ENCODE measurements at places on chromosomes 11 and 22. TPM values are rescaled to one million over a fixed set of nuclear protein-coding genes. Genes with fewer than 3 reads are reported as not detected.

The OR56A5 gene
- total RNA-seq: not detected

The TEX12 gene
- not detected for total RNA-seq

GRCh38 chr22:22787786-22788459, 99.7 kb upstream of the IGLL5 start:
- peaks cover 16% of the 10 kb centered on the region for H3K4me1 ChIP-seq
- no peaks in the 10 kb centered on the region for H3K36me3 ChIP-seq
- no peaks in the 10 kb centered on the region for H3K27me3 ChIP-seq
- H3K27ac ChIP-seq: no peak overlapping the region
- DNase-seq: peak; percentile 74

DNA sequence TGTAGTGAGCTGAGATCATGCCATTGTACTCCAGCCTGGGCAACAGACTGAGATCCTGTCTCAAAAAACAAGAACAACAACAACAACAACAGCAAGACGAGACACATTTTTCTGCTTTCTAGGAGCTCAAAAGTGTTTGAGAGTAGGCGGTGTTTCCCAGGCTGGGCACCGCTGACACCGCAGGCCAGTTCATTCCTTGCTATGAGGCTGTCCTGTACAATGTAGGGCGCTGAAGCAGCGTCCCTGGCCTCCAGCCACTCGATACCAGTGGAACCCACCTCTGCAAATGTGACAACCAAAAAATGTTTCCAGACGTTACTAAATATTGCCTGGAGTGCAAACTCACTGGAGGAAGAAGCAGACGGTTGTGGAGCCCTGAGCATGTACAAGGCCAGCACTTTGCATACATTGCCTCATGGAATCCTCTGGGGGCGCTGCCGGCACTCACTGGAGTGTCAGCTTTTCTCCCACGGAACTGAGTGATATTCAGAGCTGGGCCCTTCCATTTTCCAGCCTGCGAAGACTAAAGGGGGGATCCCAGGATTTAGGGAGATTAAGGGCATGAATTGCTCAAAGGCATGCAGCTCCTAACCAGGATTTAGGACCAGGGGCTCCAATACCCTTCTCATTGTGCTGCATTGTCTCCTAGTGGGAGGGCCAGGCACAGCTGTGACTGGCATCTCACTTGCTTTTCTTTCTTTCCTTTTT, 5.8 kb upstream of the MIEF1 start:
- peaks cover 3% of the 10 kb centered on the region for H3K4me1 ChIP-seq
- no peaks in the 10 kb centered on the region for H3K27me3 ChIP-seq
- H3K4me3 ChIP-seq: no peak overlapping the region
- DNase-seq: peak; percentile 74

DNA sequence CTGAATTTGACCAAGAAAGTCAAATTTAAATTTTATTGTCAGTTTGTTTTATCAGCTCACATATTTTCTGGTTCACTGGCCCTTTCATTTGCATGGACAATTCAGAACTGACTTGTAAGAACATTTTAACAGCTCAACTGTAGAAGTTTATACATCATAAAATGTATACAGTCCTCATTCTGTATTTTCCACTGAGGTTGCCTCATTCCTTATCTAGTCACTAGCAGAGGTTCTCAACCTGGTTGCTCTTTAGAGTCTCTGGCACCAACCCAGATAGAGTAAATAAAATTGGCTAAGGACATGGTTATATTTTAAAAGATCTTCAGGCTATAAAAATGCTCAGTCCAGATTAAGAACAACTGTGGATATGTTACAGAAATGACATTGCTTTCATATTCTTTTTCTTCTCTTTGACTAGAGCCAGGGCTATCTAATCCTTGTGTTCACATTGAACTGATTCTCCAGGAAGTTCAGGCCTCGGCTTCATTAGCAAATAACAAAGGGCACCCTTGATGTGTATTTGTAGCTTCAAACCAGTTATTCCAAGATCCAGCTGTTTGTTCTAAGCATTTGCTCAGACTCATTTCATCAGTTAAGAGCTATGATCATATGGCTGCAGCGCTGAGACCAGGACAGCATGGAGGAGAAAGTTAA, 782.5 kb downstream of the ETS1 start:
- H3K4me1 ChIP-seq: no peaks in the 10 kb centered on the region
- H3K36me3 ChIP-seq: no peaks in the 10 kb centered on the region
- no peak for DNase-seq
- H3K27me3 ChIP-seq: no peaks in the 10 kb centered on the region

All from activated naive CD4-positive, alpha-beta T cell treated with anti-CD3 and anti-CD28 coated beads for 36 hours (primary cell).